Ascending aorta (tissue), 2 donors: ENCODE measurements at places on chromosomes 2 and 18.

DNA sequence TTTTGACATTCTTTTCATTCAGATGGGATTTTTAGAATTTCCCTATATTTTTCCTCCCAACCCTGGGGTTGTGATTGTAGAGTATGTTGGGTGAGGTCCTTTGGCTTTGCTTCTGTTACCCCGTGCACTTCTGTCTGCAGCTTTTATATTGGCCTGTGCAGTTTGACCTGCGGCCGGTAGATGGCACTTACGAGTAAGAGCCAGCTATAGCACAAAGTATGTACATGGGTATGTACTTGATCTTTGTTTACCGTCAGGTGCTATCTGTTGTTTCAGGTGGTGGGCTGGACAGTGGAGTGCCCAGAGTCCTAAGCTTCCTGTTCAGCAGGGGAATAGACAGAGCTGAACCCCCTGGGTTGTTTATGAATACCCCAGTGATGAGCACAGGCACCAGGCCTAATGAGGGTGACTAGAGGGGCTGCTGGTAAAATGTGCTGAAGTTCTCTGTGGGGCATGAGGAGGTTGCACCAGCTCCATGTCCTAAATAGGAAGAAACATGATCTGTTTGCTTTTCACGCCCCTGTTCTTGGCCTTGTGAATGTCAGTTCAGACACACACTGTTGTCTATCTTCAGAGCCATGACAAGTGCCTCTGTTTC, 58.9 kb upstream of the THUMPD2 start:
- no peak for DNase-seq

- no peak for DNase-seq
Observed at GRCh38 chr2:117853873-117854272, 39.4 kb downstream of the DDX18 start.

GRCh38 chr2:192277494-192278109, 82.9 kb upstream of the TMEFF2 start:
- DNase-seq, result no peak

DNA sequence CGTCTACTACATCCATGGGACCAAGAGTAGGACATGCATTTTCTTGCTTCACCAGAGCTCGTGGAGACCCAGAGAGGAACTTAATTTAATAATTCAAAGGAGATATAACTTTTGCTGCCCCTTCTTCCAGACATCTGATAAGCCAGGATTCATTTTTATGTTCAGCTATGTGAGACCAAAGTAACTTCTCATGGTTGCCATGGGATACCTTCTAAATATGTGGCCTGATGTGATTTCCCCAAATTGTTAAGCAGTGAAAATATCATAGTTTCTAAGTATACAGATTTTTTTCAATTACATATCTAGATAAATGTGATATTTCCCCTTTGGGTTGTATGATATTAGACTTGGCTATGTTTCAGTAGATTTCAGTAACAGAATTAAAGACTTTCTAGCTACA, 185.5 kb upstream of the FN1 start:
- DNase-seq, result no peak

DNA sequence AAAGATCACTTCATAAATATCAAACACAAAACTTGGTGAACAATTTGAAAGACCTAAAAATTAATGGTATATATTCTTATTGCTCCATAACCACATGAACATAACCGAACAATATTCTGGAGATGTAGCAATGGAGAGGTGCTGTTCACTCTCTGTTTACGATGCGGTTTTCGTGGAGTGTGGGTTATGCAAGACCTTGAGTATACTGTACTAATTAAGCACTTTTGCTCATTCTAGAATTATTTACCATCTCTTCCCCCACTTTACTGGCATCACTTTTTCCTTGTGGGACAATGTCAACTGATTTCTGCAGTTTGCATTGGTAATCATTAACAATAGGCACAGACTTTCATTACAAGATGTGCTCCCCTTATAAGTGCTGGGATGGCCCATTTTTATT, 97.6 kb downstream of the RAPH1 start:
- DNase-seq, result no peak

DNA sequence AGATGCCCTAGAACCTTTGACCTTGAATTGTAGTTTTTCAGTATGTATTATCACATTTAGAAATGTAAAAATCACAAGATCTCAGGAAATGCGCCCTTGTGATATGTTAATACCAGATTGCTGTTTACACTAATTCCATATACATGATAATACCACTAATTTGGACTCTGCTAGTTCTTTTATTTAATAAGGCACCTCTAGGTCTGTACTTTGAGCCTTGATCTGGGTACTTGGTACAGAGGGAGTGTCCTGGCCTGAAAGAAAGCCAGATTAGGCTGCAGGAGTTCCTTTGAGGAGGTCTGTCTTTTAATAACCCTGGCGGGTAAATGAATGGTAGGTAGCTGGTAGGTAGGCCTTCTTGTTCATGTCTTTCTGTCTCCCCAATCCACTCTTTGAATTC, 26.3 kb downstream of the PLEKHA3 start:
- DNase-seq, result no peak
